ENCODE measurements at places on chromosomes 2 and 18. TPM values are rescaled to one million over a fixed set of nuclear protein-coding genes. Genes with fewer than 3 reads are reported as not detected.

Gene SLC35G4
- not detected for total RNA-seq

Gene NXPH2
- not detected for total RNA-seq

Gene RRM2
- 21.4 TPM for total RNA-seq

Gene ALPP
- total RNA-seq: not detected

Gene GPBAR1
- 0.31 TPM for total RNA-seq

Gene SCYGR4
- not detected for total RNA-seq

Gene CPO
- not detected for total RNA-seq

Gene HPCAL1
- 26.4 TPM for total RNA-seq

Gene SP100
- 17.8 TPM for total RNA-seq

Gene DNAJC5G
- 0.38 TPM for total RNA-seq
